GM23248 (cell line): ENCODE measurements at places on chromosomes 1 and 21. TPM values are rescaled to one million over a fixed set of nuclear protein-coding genes. Genes with fewer than 3 reads are reported as not detected.
A peak's percentile ranks its signal among the peaks of the same experiment; 100 is the strongest.

ASCL5 gene
- total RNA-seq: not detected in 2 replicates

DNA sequence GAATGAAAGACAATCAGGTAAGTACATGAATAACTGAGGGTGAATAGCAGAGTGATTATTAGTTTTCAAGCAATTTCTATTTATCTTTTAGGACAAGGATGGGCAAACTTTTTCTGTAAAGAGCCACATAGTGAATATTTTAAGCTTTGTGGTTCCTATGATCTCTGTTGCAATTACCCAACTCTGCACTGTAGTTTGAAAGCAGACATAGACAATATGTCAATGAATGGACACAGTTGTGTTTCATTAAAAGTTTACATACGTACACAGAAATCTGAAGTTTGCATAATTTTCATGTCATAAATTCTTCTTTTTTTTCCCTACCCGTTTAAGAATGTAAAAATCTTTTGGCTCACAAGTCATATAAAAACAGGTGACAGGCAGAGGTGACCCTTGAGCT lies 71.4 kb downstream of the ZNF281 start:
- DNase-seq: no peak

DNA sequence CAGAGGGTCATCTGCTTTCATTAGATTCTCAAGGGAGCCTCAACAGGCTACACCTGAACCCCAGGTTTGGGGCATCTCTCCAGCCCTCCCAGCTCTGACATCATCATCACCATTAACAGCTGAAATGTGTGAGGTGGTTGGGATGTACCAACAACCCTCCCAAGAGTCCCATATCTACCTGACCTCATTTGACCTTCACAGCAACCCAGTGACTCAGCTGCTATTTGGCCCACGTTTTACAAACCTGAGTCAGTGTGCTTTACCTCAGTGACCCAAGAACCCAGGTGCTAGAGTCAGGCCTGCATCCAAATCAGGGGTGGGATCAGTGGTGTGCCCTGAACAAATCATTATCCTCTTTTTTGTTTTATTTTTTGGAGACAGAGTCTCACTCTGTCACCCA lies 53.3 kb upstream of the TINAGL1 start:
- DNase-seq: peak; percentile 13

DNA sequence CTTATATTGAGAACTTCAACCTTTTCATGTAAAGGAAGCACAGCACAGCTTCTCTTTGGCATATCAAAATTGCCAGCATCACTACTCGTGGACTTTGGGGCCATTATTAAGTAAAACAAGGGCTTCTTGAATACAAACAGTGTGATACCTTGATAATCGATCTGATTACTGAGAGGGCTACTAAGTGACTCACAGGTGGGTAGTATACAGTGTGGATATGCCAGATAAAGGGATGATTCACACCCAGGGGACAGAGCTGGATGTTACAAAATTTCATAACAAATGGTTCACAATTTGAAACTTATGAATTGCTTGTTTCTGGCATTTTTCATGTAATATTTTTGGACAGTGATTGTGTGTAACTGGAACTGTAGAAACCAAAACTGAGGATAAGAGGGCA lies 15.4 kb downstream of the HDAC1 start:
- DNase-seq: peak; percentile 72

FAM177B gene
- total RNA-seq: not detected in 2 replicates

DNA sequence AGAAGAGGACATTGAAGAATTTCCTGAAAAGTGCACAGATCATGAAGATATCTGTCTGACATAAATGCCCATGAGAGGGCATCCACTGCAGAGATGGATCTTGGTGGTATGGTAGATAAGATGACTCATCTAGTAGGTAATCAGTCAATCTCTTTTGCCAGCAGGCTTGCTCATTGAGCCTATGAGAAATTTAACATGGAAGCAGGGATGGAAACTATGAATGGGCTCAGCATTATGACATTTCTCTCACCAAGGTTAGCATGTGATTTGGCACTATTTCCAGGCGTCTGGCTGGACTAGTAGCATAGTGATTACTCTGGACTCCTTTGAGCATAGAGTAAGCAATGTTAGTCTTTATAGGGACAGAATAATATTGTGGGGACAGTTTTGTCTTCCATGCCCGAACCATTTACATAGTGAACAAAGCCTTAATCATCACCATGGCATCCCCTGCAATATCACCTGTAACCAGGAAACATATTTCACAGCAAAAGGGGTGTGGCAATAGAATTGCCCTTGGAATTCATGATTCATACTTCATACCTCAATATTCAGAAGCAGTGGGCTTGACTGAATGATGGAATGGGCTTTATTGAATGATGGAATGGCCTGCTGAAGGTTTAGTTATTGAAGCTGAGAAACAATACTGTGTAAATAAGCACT lies 7.3 kb downstream of the OR2C3 start:
- DNase-seq: peak; percentile 12

PLA2G4A gene
- 2.9 and 3.7 TPM in 2 replicates for total RNA-seq

DNA sequence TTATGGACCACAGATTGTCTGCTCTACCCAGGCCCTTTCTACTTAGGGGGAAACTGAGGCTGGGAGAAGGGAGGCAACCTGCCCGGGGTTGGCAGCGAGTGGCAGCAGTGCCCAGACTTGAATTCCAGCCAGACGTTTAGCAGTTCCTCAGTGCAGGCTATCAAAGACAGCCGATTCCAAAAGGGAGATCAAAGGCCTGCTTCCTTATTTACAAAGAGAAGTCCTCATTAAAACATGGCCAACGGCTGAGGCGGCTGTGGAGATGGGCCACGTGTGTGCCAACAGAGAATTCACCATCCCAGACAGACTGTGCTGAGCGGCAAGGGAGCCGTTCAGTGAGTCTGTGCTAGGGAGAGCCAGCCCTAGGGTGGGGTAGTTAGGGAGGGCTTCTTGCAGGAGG lies 27.7 kb downstream of the C1QB start:
- DNase-seq: no peak

- DNase-seq: peak; percentile 70
Observed at GRCh38 chr1:197924516-197925123, 7.4 kb downstream of the LHX9 start.

DNA sequence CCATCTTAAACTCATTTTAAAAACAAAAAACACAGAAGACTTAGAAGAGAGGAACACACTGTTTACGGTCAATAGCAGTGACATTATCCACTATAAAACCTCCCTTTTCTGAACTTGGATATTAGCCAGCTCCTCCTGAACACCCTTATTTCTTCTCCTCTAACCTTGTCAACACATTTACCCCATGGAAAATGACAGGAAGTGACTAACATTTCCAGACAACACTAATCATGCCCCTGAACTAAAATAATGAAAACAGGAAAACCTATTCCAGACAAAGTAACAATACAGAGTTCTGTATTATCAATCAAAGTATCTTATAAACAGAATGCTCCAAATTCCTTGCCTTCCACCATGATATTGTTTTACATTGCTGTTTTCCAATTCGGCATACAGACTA lies 45.3 kb downstream of the PALMD start:
- no peak for DNase-seq

DNA sequence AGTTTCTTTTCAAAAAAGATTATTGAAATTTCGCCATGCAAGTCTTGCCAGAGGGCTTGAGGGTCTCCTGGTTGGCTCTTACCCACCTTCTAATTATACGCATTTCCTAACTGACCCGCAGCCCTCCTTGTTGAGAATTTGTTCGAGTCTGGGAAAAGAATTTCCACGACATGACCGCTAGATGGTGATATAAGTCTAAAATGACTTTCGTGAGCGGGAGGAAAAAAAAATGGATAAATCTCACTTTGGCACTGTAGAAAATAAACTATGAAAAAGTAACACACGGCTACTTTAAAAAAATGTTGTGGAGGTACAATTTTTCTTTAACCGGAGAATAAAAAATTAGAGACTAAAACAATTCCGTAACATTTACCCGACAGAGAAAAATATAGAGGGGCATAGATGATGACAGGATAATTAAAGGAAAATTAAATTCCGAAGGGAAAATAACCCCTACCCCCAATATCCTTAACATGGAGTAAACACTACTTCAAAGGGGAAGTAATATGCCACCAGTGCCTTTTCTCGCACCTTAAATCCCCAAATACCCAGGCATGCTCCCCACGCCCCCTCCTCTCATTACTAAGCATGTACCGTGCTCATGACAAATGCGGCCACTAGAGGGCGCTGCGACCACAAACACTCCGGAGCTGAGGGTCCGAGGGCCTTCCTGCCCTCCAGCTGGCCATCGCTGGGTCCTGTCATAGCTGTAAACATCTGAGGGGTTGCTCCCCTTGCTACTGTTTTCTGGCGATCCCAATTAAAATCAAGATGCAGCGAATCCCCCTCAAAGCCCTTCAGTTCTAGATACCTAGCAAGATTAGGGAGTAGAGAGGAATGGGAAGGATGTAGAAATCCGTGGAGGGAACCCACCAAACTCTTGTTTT lies 266.9 kb downstream of the ASTN1 start:
- peak; percentile 79 for DNase-seq

- DNase-seq: no peak
Observed at GRCh38 chr1:41905093-41905675, 13.5 kb downstream of the HIVEP3 start.

- no peak for DNase-seq
Observed at GRCh38 chr1:116525440-116525839, 45.4 kb downstream of the CD58 start.

PIK3C2B gene
- 0.63 and 0.76 TPM in 2 replicates for total RNA-seq

IGSF21 gene
- total RNA-seq: not detected in 2 replicates

DNA sequence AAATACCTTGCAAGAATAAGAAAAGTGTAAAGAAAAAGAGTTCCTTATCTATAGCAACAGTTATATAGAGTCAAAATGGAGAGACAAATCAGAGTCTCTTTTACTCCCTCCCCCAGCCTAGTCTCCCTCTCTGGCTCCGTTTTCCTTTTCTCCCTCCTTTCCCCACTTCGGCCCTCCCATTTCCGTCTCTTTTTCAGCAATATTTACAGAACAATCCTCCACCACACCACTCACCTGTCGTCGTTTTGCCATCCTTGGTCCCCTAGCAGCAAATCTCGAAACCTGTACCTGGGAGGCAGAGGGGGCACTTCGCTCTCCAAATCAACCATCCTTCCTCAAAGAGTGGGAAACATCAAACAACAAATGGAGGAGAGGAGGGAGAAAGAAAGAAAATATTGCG lies 259 bp downstream of the KCNT2 start:
- peak; percentile 23 for DNase-seq
